ENCODE measurements at places on chromosomes 7 and 10.
A peak's percentile ranks its signal among the peaks of the same experiment; 100 is the strongest.

GRCh38 chr7:28625432-28625831 is 213.1 kb downstream of the CREB5 start:
- DNase-seq: no peak

DNA sequence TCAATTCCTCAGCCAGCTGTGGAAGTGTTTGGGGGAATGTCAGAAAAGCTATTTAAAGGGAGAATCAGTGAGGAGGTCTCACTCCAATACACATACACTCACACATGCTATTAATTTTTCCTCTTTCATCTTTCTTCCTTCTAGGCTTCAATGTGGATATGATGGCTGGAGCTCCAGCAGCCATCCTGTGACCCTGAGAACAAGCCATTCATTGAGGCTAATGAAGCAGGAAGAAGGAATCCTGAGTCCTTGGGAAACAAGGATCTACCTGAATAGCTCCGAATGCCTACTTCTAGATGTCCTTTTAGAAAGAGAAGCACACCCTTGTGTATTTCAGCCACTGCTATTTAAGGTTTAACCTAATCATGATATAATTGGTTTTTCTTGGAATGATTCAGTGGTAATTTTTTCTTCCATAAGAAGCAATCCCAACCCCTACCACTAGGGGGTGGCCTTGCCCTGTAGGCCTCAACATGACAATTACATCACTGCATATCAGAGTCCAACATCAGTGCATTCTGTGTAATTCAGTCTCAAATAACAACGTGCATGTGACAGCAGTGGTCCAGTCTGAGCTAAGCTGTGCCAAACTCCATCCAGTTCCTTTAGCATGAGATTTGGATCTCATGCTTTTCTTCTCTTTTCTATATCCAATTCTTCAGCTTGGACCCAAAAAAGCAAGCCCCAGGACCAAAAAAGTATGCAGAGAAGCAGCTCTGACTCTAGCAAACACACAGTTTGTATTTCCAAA is 85.3 kb upstream of the ANKRD1 start:
- DNase-seq: no peak

DNA sequence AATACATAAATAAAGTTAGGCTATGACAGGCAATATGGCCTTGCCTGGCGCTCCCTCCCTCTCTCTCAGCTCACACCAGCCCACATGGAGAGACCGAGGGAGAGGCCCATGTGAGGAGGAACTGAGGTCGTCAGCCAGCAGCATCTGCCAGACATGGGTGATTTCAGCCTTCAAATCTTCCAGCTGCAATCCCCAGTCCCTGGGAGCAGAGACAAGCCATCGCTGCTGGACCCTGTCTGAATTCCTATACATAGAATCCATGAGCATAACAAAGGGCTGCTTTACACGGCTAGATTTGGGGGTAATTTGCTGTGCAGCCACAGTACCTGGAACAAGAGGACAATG is 35.6 kb downstream of the ANKRD16 start:
- DNase-seq: no peak

DNA sequence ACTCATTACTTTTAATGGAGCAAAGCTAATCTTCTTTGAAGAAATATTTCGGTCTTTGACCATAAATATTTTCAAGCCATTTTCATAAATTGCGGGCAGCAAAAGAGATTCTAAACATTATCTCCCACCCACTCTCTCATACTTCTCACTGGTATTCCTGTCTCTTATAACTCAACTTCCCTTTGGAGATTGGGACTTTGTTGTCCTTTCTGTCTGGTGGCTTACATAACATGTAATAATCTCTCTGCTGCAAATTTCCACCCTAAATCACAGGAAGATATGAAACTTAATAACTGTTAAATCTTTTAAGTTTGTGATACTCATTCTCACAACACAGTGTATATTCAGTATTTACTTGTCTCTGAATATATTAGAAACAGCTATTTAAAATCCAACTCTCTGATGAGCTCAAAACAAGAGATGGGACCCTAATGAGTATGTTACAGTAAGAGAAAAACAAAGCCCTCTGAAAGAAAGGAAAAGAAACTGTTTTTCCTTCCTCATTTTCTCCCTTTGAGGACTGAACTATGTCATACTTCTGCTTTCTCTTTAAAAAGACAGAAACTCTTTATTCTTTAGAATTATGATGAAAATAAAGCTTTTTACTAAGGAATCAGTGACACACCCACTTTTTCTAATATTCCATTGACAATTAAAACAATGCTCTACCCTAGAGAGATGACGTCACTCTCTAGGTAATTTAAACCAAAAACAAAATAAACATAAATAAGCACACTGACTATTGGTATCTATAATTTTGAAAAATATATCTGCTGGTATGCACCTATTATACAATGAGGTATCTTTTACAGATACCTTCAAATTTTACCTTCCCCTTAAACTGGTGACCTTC is 14.7 kb downstream of the CALCR start:
- DNase-seq: no peak

- no peak for DNase-seq
Measured at GRCh38 chr7:65892835-65893234, 20.0 kb downstream of the VKORC1L1 start.

GRCh38 chr7:148142660-148143248 is 447.8 kb upstream of the C7orf33 start:
- no peak for DNase-seq

DNA sequence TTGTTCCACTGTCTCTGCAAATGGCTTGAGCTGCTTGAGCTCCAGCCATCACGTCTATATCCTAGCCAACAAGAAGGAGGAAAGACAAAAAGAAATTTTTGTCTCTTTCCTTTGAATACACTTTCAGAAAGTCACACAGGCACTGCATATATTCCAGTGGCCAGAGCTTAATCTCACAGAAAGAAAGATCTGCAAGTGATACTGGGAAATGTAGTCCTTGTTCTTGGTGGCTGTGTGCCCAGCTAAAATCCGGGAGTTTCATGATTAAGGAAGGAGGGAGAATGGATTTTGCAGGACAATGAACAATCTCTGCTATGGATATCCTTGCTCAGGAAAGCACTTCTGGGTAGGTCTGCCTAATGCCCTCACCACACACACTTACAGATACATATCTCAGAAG is 19.5 kb upstream of the DLG5 start:
- no peak for DNase-seq

DNA sequence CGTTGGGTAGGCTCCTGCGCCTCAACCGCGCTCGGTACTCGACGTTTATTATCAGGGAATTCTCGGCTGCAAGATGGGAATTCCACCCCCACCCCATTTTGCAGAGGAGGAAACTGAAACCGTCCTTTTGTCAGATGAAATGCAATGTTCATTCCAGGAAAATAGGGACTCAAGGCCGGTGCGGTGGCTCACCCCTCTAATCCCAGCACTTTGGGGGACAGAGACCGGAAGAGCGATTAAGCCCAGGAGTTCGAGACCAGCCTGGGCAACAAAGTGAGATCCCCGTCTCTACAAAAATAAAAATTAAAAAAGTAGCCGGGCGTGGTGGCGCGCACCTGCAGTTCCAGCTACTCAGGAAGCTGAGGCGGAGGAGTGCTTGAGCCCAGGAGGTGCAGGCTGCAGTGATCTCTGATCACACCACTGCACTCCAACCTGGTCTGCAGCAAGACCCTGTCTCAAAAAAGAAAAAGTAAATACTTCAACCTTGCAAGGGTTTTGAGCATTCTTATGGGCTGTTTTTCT is 720 bp upstream of the RFC2 start:
- DNase-seq: no peak

DNA sequence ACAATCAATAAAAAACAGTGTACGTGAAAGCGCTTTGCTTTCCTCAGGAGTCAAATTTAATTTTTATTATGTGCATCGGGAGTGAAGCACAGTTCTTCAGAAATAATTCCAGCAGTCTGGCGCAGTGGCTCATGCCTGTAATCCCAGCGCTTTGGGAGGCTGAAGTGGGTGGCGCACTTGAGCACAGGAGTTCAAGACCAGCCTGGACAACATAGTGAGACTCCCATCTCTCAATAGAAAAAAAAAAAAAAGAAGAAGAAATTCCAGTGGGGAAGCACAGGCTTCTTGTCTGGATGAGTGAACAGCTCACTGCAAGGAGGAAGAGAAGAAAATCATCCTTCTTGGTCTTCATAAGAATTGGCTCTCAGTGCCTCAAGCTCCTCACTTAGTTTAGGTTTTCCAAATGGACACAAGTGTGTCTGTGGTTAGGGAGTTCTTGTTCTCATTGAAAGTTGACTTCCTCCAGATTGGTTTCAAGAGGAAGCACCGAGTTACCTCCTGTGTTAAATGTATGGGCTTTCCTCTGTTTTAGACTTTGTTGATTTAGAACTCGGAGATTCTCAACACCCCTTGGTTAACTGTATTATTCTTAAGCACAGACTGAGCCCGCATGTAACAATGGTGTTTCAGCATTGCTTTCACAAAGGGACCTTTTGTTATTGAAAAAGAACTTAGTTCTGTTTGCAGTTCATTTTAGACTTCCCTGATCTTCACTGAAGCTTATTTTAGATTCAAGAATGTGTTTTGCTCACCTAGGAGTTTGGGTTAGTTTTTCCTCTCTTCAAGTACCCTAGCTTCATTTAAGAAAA is 28.0 kb downstream of the LMTK2 start:
- DNase-seq: no peak

DNA sequence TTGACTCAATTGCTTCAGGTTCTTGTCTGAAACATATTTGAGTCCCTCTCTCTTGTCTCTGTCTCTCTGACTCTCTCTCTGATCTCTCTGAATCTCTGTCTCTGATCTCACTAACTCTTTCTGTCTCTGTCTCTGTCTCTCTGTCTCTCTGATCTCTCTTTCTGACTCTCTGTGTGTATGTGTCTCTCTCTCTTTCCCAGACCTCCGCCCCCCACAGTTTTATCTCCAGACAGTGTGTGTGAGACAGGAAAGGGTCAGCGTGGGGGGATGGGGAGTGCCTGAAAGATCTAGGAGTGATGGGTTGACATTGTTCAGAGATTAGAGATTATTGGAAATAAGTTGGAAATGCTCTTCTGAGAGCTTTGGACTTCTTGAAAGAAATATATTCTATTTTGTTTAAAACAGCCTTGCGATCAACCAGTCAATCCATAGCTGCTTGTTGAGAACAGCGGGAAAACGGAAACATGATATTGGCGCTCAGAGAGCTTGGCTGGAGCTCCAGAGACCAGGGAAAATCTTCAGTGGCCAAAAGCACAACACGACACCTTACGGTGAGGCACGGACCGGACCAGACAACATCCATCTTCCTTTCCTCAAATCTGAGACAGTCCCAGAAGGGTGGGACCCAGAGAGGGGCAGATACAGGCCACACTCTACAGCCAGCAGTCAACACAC is 35.5 kb downstream of the CALML3 start:
- DNase-seq: no peak

DNA sequence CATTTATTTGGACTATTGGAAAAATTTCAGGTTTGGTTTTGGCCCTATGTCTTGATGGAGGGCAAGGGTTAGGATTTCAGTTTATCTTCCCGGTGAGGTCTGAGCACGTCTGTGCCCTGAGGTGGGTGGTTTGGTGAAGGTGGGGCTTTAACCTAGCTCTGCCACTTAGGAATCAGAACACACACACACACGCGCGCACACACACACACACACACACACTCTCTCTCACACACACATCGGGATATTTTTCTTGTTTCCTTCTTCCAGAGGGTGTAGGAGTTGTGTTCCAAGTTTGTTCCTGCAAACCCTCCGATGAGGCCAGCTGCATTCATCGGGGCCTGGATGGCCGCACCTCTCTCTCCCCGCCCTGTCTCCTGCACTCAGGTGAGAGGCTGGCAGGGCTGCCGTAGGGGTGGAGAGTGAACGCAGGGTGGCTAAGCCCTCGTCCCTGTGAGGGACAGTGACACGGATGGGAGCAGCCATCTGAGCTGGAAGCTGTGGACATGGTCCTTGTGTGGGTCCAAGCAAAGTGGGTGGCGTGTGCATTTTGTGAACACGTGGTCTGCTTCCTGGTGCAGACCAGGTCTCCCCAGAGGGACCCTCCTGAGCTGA is 34.2 kb downstream of the CHST12 start:
- no peak for DNase-seq

- DNase-seq: no peak
Measured at GRCh38 chr7:116977172-116977571, 23.9 kb downstream of the ST7 start.

GRCh38 chr7:39594988-39595620 is 28.3 kb upstream of the RALA start:
- no peak for DNase-seq

- DNase-seq: no peak
Measured at GRCh38 chr10:17227367-17228090, 512 bp upstream of the VIM start.

DNA sequence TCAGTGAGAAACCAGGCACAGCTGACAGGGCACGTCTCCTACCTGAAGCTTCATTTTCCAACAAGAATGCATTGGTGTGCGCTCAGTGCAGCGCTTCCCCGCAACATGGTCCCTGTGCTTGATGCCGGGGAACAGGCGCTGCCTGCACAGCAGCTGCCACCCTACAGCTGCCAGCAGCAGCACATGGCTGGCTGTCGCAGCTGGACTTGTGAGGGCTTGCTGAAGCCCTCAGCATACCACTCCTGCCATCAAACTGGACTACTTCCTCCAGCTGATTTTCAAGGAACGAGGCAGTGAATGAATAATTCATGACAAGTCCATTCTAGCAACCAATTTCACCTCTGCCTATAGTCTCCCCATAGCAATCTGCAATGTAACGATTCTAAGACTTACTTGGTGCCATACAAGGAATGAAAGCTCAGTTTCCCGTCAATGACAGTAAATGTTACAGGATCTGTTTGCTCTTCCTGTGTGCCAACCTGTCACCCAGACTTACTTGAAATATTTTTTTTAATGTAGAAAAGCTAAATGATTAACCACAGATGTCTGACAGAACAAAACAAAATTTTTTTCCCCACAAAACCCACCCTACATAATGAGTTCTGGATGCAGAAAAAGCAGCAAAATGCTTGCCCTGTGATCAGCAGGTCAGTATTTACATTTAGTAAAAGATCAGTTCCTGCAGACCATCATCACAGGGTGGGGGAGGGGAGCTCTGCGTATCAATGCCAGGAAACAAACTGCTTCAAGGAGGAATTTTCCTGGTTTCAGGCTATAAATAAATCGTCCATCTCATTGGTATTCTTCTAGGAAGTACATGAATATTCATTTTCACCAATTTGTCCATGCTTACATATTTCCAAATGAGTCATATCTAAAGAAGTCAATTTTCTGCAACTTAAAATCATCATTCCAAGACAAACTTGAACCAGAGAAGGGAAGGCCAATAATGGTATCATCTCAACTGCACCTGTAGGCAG is 140.6 kb downstream of the ALOX5 start:
- peak; percentile 57 for DNase-seq

- DNase-seq: no peak
Measured at GRCh38 chr10:34995925-34996324, 94.2 kb downstream of the CUL2 start.

DNA sequence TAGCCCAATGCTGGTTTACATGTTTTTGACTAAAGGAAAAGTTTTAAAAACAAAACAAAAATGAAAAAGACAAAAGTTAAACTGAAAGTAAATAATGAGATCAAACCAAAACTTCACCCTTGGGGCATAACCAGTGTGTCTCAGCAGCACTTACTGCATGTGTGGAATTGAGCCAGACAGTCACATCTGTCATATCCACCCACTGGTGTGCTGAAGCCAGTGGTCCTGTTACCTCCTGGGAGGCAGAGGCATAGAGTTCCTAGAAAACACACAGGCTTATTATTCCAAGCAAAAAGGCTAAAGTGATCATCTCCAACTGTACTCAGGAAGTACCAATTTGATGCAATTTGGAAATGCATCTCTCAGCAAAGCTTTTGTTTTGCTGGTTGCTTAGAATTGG is 40.4 kb downstream of the ASAH2 start:
- no peak for DNase-seq
